Epithelial cell of umbilical artery (primary cell): ENCODE measurements at places on chromosomes 6 and 20. TPM values are rescaled to one million over a fixed set of nuclear protein-coding genes. Genes with fewer than 3 reads are reported as not detected.

The CARMIL1 gene
- 3.8 and 6.2 TPM in 2 replicates for total RNA-seq

The TUBB2B gene
- total RNA-seq: 3.6 and 5.2 TPM in 2 replicates

The MRAP2 gene
- 12.3 and 18.8 TPM in 2 replicates for total RNA-seq

The OGFR gene
- 28.3 and 80.9 TPM in 2 replicates for total RNA-seq
